ENCODE measurements at places on chromosomes 2 and 18.

DNA sequence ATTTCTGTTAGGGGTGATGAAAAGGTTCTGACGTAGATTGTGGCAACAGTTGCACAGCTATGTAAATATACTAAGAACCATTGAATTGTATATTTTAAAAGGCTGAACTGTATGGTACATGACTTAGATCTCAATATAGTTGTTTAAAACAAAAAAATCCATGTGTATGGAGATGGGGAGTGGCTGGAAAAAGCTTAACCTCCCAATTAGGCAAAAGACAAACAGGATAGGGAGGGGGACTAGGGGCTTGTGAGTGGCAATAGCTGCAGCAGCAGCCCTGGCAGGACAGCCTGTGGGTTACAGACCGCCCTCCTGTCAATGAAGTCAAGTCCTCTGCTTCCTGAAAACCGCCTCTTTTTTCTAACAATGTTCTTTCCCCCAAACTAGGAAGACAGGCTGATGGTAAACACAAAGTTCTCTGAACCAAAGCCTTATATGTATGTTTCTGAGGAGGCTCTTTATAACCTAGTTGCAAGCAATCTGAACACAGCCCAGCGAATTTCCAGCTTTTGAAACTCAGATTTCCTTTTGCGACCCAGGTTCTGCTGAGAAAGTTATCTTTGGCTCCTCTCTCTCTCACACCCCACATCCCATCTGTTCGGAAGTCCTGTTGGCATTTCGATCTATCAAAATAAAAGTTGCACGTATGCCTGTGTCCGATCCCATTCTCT lies 10.3 kb downstream of the ATP8B1 start:
- DNase-seq: no peak

DNA sequence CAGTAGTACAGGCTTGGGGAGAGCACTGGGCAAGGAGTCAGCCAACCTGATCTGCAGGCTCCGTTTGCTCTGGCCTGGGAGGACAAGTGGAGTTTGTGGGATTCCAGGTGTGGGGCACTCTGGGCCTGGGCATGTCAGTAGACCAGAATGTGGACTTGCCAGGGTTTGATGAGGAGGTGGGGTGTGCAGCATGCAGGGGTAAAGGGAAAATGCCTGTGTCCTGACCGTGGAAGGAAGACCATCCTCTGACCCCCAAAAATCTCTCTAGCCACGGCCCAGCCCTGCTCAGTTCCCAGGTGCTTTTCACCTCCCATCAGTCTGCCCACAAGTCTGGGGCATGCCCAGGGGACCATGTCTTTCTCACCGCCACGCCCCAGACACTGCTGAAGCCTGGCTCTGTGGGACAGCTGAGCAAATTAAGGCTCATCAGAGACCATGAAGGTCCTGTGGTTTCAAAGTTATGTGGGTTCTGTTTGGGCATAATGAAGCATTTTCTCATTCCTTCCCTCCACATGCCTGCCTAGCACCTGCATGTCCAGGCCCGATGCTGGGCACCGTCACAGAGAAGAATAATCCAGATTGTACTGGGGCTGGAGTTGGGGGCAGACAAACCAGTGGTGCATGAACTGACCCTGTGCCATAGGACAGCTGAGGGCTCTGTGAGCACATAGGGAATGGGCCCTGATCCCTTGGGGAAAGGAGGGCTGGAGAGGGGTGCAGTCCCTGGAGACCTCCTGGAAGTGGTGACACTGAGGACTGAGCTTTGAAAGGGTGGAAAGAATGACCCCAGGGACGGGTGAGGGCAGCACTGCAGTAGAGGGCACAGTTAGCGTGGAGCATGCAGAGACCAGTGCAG lies 6.5 kb upstream of the KCNF1 start:
- no peak for DNase-seq

- no peak for DNase-seq
Measured at GRCh38 chr18:65358306-65358705, 392.5 kb upstream of the CDH7 start.

- no peak for DNase-seq
Measured at GRCh38 chr2:74882299-74882687, 48.4 kb downstream of the HK2 start.

GRCh38 chr2:48250943-48251342 lies 279.0 kb upstream of the STON1 start:
- no peak for DNase-seq
